ENCODE measurements at places on chromosomes 2 and 18.
A peak's percentile ranks its signal among the peaks of the same experiment; 100 is the strongest.

DNA sequence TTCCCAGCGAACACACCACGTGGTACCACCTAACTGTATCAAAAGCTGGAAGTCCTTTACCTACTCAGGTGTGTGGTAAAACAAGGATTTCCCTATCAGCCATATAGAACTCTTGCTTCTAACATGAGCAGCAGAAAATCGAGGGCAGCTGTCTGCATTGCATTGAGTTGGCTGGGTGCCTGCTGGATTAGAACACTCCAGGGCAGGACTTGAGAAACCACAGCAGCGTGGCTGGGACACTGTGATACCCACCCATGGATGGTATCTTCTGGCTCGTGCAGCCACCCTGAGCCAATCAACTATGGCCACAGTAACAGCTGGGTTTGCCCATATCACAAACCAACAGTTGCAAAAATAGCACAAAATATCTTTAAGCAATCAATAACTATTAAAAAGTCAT lies 188.3 kb downstream of the FBXO15 start:
- DNase-seq = no peak

DNA sequence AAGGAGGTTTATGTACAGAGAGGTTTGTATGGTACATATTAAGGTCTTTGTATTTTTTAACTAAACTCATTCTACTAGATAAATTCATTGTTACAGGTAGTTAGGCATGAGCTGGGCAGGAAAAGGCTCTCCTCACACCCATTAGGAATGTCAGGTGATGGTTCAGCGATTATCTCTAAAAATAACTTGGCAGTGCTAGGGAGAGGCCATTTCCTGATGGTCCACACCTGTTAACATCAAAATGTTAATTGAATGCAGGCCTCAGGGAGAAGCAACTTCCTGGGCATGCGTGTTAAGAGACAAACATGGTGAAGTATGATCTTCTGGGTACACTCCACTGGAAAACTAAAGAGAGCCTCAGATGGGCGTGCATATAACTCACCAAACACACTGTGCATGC lies 73.6 kb downstream of the ARL6IP6 start:
- no peak for DNase-seq

DNA sequence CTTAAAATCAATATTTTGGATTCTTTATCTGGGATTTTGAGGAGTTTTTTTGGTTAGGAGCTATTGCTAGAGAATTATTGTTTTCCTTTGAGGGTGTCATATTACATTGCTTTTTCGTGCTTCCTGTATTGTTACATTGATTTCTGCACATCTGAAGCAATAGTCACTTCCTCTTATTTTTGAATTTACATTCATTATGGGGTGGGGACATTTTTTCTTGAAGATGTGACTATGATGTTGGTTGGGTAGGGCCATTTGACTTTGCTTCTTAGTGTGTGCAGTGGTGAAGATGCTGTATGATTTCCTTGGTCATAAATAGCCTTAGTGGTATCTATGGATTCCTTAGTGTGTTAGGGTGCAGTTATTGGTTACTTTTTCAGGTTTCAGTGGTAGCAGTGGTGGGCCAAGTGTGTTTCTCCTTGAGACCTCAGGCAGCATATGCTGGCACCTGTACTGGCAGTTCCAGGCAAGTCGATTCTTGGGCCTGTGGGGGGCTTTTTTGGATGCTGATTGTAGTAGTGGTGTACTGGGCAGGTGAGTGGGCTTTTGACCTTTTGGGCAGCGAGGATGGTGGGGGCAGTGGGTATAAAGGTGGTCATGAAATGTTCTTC lies 61.8 kb downstream of the ARHGAP25 start:
- no peak for DNase-seq

- no peak for DNase-seq
These were observed 120.3 kb downstream of the TTC27 start for GRCh38 chr2:32748158-32748557.

- DNase-seq = no peak
These were observed 35.8 kb downstream of the SKOR2 start for GRCh38 chr18:47215554-47216138.

GRCh38 chr18:35478520-35479435 lies 19.0 kb downstream of the INO80C start:
- no peak for DNase-seq

GRCh38 chr2:85537600-85538506 lies 1.1 kb upstream of the MAT2A start:
- DNase-seq = peak; percentile 78

DNA sequence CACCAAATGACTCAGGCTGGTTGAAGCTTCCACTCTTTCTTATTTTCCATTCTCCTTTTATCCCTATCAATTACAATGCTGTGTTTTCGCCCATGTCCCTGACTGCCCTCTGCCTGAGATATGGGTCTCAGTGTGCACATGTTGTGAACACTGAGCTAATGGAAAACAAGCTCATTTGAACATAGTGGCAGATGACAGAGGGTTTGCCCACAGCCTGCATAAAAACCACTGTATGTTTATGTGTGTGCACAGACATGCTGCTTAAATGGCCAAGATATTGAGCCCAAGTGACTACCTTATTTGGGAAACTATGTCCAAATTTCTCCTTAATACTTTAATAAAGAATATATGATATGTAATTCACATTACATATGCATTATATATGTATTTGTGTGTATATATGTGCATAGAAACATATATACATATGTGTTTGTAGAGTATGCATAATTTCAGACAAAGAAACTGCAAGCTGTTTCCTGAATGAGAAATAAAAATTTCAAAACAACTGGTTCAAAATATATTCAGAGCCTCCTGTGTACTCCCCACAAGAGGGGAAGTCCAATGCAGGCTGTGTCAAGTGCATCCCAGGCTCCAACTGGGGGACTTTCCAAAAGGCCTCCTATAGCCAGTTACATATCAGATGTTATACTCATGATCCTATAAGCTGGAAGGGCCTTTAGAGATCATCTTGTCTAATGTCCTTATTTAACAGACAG lies 92.7 kb upstream of the CD302 start:
- DNase-seq = no peak

GRCh38 chr18:5463390-5463789 lies 80.4 kb downstream of the EPB41L3 start:
- peak; percentile 78 for DNase-seq

GRCh38 chr2:30236591-30237238 lies 5.4 kb downstream of the LBH start:
- peak; percentile 44 for DNase-seq

- no peak for DNase-seq
These were observed 201.7 kb downstream of the NRP2 start for GRCh38 chr2:205883965-205884364.

DNA sequence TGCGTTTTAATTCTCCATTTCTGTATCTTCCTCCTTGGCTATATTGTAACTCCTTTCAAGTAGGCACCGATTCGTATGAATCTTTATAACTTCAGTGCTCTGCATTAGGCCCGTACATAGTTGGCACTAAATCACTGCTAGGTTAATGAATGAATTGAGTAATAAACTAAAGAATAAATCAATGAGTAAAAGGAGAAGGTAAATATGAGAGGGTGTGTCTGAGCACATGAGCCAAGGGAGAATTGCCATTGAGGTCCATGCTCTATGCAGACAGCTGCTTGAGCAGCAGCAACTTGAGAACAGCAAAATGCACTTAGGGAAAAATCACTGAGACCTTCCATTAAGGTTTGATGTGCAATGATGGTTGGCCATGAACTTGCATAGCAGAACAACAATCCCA lies 11.2 kb upstream of the TRPM8 start:
- no peak for DNase-seq

GRCh38 chr2:167318581-167318980 lies 430.3 kb downstream of the XIRP2 start:
- DNase-seq = peak; percentile 6

- no peak for DNase-seq
These were observed 323.2 kb downstream of the AGPS start for GRCh38 chr2:177715771-177716170.

- no peak for DNase-seq
These were observed 138.6 kb upstream of the SCN7A start for GRCh38 chr2:166632616-166633015.

DNA sequence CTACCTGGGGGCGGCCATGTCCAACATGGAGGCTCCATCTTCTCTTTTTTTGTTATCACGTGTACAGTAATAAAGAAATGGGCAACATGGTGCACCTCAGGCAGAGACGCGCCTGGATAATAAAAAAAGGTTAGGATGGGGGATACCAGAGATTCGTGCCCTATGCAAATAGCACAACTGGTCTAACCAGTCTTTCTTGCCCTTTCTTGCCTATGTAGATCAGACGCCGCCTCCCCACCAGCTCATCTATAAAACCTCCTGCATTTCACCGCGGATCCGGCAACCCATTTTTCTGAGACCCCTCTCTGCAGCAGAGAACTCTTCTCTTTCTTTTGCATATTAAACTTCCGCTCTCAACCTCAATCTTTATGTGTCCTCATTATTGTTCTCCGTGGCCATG lies 68.7 kb downstream of the MYL12B start:
- DNase-seq = no peak

All from right cardiac atrium (tissue), 5 donors.